H7 (cell line): ENCODE measurements at places on chromosomes 5 and 9.
A peak's percentile ranks its signal among the peaks of the same experiment; 100 is the strongest.

DNA sequence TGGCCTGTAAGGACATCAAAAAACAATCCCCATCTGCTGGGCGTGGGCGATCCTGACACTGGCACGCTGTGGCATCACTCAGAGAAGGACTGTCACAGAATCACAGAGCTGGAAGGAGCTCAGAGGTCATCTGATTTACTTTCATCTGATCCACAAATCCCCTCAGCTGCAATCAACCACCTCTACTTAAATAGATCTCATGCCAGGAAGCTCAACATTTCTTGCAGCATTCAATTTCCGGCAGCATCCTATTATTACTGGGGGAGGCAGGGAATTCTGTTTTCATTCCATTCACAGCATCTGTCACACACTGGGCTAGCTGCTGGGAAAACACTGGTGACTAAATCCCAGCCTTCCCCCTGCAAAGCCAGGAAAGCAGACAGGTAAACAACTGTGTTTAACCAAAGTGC is 38.3 kb downstream of the RETREG1 start:
- DNase-seq, result no peak

- no peak for DNase-seq
These were observed 679 bp downstream of the DOLK start for GRCh38 chr9:128946571-128947276.

- no peak for DNase-seq
These were observed 45.6 kb upstream of the SPTLC1 start for GRCh38 chr9:92160786-92161185.

DNA sequence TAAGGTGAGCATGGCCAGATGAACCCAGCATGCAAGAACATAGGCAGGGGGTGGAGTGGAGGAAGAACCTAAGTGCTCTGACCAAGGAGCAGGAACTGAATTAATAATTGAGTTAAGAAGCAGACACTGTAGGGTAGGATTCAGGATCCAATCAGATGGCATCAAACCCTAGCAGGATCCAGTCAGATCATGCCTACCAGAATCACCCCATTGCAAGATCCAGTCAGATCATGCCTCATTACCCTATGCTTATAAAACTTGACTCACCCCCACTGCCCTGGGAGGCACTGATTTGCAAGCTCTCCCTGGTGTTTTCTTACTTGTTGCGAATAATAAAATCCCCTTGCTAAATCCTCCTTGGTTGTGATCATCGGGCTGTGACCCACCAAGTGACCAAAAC is 19.7 kb downstream of the TUSC1 start:
- DNase-seq, result no peak

- DNase-seq, result no peak
These were observed 2.5 kb upstream of the PIP5K1B start for GRCh38 chr9:68702493-68702892.

- DNase-seq, result no peak
These were observed 50.2 kb upstream of the ZNF366 start for GRCh38 chr5:72557167-72558045.

DNA sequence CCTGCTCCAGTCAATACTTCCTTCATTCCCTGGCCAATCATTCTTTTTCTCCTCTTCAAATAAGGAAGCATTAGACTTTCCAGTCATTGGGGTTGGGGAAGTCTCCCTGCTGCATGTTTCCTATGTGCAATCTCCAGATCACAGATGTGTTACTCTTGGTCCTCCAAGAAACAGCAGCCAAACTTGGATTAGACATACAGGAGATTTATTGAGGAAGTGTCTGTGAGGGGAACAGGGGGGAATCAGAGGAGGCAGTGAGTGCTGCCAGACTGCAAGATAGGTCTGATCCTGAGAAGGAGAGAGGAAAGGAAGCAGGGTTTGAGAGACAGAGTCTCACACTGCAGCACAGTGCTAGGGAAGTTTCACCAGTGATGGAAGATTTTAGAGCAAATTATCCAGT is 40.6 kb upstream of the SLIT3 start:
- DNase-seq, result no peak

DNA sequence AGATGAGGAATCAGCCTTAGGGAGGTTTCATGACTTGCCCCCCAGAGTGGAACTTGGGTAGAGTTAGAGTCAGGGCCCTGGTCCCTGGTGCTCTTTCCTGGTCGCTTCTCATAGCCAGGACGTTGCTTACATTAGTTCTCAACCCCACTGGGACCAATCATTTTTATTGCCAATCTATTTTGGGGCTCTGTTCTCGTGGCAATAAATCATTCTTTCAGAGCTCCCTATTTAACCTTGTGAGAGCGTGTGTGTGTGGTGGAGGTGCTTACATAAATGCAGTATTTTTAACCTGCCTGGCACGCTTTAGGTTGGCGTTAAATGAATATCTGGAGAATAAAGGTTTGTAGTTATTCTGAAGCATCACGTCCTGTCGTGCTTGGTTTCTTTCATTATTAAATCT is 4.1 kb downstream of the TRIO start:
- no peak for DNase-seq

GRCh38 chr9:114048533-114049415 is 29.3 kb downstream of the AMBP start:
- no peak for DNase-seq

- DNase-seq, result no peak
These were observed 41.1 kb downstream of the LURAP1L start for GRCh38 chr9:12815888-12816287.

DNA sequence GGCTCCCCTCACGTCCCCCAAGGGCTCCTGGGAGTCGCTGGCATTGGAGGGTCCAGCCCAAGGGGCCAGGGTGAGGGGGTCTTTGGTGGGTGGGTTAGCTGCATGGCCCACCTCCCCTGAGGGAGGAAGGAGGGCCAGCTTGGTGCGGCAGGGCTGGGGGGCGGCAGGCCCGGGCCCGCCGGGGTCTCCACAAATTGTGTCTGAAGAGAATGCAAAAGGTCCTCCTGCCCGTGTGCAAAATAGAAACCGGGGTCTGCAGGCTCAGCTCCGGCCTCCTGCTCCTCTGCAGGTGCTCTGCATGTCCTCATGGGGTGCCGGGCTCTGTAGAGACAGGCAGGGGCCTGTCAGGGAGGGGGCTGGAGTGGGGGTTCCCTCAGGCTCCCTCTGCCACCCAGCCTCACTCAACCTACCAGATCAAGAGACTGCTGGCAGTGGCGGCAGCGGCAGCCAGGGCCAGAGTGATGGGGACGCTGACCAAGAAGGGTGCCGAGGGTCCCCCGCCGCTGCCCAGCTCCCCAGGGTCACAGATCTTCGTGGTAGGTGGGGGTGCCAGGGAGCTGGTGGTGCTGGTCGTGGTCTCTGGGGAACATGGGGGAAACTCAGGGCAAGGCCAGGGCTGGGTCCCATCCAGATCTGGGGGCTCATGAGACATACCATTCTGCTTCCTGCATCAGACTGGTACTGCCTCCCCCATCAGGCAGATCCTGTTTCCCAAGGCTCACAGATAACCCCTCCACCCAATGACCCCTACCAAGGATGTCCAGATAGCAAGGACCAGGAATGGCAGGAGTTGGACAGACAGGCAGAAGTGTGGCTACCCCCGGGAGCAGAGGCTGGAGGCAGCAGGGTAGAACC is 29.2 kb upstream of the ENHO start:
- DNase-seq, result peak; percentile 60

DNA sequence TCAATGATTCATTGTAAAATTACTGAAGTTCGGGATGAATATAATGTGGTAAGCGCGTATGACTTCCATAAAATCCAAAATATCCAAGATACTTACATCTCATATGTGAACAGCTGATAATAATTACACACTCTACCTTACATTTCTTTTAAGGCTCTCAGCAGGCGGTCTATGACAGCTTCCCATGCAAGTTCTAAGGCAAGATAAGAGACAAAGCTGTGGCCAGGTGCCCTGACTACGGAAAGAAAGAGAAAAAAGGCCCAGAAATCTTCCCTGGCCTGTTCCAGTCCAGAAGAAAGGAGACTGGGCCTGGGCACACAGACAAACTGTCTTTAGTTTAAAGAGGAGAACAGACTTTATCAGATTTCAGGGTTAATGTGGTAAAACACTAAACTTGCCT is 69.1 kb downstream of the ARSB start:
- no peak for DNase-seq

DNA sequence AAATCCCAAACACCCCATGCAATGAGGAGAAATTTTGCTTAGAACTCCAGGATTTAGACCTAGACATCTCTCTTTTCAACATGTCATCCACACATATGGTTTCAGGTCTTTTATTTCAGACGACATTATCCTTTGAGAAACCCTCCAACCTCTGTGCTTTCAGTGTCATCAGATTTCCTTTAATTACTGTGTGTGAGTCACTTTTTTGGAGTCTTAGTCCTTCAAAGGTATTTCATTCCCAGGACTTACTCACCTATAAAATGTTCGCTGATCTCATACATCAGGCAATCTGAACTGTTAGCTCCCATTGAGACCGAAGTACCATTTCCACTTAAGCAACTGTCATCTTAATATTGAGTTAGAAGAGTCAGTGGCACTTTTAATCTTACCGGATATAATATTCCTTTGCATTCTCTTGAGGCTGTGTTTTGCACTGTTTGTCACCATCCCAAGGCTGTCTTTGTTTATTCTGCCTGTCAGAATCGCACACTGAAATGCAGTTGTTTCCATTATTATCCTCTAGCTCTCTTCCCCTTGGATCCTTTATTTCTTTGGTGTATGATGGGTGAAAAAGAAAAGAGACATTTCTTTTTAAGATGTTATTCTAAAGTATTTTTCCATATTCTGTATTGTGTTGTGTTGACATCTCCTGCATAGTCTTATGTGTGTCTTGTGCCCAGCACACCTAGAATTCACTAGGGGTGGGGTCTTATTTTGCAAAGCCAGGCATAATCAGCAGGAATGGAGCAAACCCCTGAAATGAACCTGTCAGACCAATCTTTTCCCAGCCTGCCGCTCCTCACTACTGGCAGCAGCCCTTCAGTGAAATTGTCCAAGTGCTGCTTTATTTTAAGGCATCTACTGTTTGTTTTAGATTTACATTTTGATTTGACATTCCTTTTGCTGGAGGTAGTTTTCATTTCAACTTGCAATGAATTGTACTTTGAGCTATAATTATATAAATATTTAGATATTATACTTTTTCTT is 155.4 kb downstream of the PAM start:
- DNase-seq, result no peak

DNA sequence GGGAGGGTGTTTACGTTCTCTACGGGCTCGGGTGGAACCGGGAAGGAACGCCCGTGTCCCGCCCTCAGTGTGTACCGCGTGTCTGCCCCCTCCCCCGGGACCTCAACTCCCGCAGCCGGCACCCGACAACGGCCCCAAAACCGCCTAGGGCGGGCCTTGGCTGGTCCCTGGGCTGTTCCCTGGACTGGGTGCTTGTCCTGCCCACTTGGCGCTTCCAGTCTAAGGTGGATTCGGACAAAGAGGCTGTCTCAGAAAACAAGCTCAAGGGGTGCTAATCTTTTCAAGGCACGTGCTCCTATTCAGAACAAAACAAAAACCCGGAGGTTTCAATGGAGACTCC is 379 bp upstream of the CLK4 start:
- no peak for DNase-seq

- no peak for DNase-seq
These were observed 67.6 kb upstream of the RANBP3L start for GRCh38 chr5:36369219-36369690.

DNA sequence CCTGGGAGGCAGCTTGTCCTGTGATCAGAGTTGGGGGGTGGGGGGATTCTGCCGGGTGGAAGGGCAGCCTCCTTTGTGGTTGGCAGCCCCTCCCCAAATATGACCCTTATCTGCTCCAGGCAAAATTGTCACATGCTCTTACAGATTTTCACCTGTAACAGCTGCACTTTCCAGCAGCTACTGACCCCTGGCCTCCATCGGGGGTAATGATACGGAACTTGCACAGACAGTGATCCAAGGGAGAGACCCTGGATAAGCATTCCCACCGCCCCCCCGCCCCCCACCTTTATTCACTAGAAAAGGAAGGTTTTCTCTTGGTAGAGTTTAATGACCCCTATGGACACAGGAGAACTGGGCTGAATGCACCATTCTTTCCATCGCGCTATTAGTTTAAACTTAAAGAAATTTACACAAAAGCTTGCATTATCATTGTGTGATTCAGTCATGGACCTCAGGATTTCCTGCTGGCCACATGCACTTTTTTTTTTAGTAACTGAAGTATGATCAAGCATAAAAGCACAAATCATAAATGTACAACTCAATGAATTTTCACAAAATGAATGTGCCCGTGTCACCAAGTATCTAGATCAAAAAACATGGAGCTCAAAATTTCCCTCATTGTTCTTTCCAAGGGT is 10.7 kb upstream of the ZBTB34 start:
- no peak for DNase-seq

DNA sequence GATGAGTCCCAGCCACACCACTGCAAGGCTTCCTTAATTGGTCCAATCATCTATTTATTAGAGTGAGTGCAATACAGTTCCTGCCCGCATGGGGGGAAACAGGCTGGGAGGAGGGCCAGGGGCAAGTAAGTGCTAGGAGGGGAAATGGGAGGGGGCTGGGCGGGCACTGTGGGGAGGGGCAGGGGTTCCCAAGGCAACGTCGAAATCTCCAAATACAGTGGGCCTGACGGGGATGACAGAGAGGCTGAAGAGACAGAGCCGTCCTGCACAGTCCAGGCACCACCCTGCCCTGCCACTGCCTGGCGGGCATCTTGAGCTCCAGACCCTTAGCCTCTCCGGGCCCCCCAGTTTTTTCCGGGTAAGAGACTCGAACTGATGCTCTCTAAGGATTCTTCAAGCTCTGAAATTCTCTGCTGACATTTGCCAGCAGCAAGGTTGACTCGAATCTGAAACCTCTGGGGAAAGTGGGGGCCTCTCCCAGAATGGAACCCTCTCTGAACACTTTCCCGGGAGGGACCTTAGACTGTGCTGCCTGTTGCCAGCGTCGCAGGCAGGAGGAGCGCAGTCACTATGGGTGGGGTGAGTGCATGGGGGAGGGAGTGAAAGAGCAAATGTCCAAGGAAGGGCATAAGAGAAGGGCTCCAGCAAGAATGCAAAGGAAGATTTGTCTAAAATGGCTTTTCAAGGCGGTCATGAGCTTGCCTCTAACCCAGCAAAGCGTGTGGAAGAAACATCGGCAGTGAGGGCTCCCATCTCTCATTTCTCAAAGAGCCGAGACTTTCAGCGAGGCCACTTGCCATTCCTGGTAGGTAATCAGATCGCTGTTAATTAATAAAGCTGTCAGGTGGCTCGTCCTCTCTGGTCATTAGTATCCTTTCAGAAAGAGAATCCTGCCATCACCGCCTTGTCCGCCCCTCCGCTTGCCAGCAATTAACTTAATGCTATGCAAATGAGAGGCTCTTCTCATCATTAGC is 99.0 kb downstream of the GTF3C4 start:
- peak; percentile 90 for DNase-seq

- peak; percentile 15 for DNase-seq
These were observed 64.6 kb downstream of the EHMT1 start for GRCh38 chr9:137683262-137683864.

GRCh38 chr5:558871-559503 is 34.7 kb upstream of the SLC9A3 start:
- DNase-seq, result peak; percentile 29

DNA sequence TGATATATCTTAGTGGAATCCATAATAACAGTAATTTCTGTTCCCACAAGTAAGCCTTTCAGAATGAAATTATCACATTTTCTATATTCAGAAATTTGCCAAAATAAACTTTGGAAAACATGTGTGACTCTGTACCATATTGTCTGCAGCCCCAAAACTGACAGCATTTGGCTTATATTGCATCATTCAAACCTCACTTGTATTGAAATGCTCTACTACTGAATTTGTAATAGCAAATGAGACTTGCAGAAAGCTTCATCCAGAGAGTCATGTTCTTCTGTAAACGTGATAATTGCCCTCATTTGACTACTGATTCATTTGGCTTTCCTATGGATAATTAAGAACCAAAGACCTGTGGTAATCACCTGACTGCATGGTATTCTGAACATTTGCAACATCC is 1249.5 kb upstream of the CDH18 start:
- no peak for DNase-seq

GRCh38 chr9:124209279-124209678 is 48.5 kb upstream of the NEK6 start:
- DNase-seq, result peak; percentile 86
